Body of pancreas (tissue), 4 donors: ENCODE measurements at places on chromosomes 5 and 9. TPM values are rescaled to one million over a fixed set of nuclear protein-coding genes. Genes with fewer than 3 reads are reported as not detected.

- DNase-seq, result no peak
Observed at GRCh38 chr9:99852617-99853016, 30.9 kb downstream of the NR4A3 start.

DNA sequence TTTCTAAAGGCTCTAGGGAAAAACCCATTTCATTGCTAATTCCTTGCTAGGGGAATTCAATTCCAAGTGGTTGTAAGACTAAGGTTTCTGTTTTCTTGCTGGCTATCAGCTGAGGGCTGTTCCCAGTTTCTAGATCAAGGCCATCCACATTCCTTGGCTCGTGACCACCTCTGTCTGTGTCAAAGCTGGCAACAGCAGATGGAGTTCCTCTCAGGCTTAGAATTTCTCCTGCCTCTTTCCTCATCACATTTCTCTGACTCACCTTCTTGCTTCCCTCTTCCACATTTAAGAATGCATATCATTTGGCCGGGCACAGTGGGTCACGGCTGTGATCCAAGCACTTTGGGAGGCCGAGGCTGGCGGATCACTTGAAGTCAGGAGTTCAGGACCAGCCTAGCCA, 19.0 kb downstream of the DAB2IP start:
- peak; percentile 89 for DNase-seq

DNA sequence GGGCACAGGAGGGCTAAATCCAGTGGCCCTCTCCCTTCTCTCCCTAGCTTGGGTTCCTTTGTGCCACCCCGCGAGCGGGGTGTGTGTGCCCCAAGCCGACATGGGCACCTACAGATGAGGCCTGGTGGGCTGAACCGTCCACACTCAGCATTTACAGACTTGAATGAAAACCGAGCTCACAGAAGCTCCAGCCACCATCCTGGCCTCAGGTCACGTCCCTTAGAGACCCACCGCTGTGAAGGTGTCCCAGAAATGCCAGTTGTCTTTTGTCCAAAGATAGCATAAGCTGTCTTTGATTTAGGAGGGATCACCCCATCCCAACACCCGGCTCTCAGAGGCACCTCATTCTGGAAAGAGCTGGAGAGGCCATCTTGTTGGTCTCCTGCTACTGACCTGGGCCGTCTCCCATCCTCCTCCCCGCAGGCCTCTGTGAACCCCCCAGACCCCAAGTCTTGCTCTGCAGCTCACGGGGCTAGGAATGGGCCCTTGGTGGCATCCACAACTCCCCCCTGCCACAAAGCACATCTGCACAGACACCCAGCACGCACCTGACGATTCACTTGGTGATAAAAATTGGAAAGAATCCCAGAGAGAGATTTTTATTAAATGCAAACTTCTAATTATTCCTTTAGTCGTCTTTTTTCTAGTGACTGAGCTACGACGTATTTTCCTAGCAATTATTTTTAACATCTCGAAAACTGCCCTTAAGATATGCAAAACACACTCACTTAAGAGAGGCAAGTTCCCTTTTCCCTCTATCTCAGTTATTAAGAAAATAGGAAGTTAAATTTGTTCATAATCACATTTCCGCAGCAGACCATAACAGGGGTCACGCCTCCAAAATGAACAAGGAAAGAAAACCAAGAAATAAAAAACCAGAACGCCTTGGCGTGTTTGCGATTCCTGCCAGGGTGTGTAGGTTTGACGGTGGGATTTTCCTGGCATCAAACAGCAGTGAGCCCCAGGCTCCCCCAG, 80.5 kb upstream of the LMX1B start:
- no peak for DNase-seq

DNA sequence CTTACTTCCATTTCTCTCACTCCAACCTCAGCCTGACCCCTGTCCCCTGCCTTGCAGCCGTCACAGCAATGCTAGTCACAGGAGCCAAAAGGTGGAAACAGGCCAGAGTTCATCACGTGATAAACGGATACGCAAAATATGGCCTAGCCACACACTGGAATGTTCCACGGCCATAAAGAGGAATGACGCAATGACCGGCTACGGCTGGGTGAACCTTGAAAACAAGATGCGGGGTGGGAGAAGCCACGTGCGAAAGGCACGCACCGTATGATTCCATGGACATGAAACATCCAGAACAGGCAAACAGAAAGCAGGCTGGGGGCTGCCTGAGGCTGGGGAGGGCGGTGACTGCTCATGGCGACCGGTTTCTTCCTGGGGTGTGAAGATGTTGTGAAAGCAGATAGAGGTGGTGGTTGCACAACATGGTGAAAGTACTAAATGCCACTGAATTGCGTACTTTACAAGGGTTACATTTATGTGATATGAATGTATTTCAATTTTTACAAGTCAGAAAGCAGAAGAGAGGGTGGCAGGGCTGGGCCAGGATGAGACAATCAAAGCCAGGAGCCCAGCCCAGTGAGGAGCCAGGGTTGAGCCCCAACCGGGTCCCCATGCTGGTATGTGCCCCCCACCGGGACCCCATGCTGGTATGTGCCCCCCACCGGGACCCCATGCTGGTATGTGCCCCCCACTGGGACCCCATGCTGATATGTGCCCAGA, 117.8 kb upstream of the SARDH start:
- peak; percentile 56 for DNase-seq

The ADAMTS19 gene
- total RNA-seq, result 1.3 TPM

DNA sequence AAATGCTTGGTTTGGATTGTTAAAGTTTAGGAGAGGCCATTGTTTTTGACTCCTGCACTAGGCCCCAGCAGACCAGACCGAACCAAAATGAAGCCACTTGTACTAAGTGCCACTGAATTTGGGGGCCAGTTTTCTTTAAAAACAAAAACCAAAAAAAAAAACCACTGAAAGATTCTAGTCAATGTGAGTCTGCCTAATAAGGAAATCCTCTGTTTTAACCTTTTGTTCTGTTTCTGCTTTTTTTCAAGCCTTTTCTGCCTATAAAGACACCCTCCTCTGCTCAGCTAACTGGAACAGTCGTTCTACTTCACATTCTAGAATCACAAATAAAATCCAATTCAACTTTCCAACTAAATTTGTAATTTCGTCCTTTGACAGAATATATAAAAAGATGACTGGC, 64.9 kb downstream of the SERINC5 start:
- DNase-seq, result no peak

The CHSY3 gene
- 3.3 TPM for total RNA-seq
